ENCODE measurements at places on chromosomes 2 and 18.

- no peak for DNase-seq
Observed at GRCh38 chr18:27609221-27609620, 424.1 kb upstream of the CHST9 start.

DNA sequence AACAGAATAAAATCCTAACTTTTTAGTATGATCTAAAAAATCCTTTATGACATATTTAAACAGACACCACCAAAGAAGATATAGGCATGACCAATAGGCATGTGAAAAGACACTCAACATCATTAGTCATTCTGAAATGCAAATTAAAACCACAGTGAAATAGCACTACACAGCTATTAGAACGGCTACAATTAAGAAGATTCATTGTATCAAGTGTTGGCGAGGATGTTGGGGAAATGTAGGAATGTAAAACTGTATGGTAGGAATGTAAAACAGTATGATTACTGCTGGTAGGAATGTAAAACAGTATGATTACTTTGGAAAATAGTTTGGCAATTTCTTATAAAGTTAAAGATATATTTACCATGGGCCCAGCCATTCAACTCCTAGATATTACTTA, 253.3 kb upstream of the TCF4 start:
- no peak for DNase-seq

DNA sequence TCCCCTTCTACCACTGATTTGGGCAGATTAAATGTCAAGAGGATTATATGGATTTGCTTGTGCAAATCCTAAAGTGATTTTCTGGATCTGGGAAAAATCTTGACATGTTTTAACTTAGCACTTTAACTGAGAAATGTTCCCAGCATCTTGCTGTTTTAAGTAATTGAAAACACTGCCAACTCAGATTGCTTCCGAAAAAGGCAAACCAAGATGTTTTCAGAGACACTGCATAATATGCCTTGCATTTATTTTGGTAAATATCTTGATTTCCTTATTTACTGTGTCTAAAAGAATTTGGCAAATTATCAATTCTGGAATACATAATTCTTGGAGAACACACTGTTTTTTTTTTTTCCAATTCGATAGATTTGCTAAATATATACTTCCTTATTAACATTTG, 385.0 kb upstream of the FAM98A start:
- DNase-seq: no peak

DNA sequence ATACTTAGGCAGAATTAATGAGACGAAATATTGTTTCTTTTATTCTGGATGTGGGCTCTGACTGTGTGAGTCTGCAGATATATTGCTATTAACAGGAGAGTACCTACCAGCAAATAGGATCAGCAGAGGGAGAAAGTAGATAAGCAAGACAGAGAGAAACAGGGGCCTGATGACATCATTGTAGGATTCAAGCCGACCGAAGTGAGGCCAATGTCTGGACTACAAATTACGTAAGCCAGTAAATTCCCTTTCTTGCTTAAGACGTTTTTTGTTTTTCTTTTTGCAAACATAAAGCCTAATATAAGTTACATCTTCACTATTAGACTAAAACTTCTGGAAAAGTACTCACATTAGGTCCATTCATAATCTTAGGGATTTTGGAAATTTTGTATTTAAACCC, 21.4 kb upstream of the PTPRM start:
- DNase-seq: no peak

DNA sequence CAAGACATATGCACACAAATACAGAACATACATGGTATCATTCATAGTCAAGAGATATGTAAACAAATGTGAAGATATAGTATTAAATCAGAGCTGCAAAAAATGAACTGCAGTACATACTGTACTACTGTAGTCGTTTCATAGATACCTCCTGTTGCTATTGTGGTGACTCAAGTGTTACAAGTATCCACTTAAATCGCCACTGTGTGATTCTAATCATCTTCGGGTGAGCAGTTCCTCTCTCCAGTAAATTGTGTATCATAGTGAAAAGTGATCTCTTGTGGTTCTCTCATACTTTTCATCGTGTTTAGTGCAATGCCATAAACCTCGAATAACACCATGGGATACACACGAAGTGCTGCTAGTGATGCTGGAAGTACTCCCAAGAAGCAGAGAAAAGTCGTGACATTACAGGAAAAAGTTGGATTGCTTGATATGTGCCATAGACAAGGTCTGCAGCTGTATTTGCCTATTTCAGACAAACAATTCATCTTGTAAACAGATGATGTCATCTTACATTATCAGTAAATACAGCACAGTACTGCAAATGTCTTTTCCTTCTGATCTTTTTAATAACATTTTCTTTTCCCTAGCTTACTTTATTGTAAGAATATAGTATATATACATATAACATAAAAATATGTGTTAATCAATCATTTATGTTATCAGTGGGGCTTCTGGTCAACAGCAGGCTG, 222.2 kb downstream of the BCL11A start:
- no peak for DNase-seq

- DNase-seq: no peak
Observed at GRCh38 chr2:88874063-88874657, 182.7 kb downstream of the RPIA start.

DNA sequence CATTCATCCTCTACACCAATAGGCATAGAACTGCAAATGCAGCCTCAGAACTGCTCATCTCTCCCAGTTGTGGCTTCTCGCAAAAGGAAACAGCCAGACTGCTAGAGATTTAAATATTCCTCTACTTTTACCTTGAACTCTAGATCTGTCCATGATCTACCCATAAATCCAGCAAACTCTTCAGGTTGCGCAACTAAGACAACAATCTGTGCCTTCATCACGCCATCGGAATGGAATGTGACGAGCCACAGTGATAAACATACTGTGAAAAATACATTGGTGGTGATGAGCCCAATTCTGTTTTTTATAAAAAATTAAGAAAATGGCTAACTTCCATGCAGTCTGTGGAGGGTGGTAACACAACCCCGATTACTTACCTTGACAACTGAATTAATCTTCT, 626.7 kb downstream of the LRRTM4 start:
- no peak for DNase-seq

DNA sequence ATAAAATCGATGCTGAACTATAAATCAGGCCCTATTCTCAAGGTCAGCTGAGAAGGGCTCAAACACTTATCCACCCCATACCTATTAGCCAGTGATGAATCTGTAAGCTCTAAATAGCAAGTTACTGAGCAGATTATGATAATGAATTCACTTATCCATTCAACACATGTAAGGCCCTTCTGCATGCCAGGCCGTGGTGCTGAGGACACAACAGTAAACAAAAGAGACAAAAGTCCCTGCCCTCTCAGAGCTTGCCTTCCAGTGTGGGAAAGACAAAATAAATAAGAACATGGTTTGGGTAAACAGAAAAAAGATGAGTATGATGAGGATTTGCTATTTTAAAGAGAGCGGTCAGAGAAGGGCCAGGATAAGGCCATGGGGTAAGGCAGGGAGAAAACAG, 11.7 kb downstream of the TTC32 start:
- DNase-seq: no peak

GRCh38 chr2:102826904-102827303, 65.1 kb downstream of the TMEM182 start:
- DNase-seq: no peak

DNA sequence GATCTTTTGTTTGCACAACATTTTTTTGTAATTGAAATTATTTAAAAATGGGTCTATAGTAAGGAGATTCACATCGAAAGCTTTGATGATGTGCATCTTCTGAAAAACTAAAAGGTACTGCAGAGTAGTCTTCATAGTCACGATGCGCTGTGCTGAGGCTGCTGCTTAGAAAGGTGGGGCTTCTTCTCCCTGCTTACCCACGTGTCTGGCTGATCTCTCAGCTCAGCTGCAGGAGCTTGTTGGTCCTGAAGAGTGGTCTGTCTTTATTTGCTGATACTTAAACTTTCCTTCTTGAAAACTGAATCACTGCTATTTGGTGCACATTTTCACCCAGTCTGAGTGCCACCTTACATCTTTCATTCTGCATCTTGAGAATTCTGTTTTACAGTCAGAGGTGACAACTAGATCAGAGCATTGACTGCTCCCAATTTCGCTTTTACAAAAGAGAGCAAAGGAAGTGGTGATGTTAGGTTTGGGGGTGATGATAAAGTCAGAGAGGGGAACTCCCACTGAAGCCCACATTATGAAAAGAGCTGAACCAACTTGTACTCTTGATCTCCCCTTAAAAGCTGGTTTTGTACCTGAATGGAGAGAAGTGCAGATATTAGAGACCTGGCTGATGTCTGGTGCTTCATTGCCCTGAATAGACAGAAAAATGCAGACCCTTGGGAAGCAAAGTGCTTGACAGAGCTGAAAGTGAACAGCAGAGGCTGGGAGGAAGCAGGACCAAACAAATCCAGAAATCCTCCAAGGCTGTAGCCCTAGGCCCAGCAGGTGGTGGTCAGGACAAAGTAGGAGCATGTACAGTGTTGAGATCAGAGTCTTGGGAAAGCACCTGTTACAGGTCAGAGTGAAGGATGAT, 984.5 kb downstream of the TSN start:
- DNase-seq: no peak

DNA sequence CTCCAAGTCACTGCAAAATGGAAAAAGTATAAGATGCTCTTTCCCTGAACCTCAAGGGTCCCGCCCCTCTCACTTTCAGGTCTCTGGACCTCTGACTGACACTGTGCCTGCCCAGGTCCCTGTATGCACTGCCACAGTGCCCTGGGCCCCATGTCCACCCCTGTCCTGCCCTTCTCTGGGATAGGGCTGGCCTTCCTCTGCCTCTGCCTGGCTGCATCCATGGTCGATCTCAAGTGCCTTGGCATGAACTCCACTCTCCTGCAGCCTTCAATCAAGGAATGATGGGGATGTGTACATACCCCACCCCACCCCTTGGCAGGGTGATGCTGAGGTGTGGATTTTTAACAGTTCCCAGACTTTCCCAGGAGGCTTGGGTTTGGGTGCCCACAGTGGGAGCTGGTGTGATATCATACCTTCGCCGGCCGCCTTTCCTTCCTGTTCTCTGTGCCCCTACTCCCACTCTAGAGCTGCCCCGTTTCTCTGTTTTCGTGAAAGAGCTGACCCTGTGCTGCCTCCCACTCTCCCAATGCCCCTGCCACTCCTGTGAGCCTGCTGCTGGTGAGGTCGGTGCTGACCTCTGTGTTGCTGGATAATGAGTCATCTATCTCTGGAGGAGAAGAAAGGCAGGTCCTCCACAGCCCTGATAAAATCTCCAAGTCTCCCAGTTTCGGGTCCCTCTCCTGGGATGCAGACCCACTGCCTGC, 18.9 kb downstream of the PTPN18 start:
- no peak for DNase-seq

DNA sequence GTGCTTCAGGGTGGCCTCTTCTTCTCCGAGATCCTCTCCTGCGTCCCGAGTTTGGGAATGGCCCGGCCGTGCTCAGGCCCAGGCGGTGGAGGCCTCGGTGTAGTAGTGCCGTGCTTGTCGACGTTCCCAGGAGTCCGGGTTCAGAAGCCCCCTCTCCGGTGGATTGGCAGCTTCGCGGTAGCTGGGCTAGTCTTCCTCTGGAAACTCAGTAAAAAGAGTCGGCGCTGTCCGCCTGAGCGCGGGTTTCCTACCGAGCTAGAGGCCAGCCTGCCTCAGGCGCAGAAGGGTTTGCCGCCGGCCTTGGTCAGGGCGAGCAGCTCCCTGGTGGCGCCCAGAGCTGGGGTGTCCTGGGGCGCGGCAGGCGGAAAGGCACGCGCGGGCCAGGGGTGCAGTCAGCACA, 3.2 kb downstream of the RALBP1 start:
- no peak for DNase-seq

- DNase-seq: no peak
Observed at GRCh38 chr2:127014630-127015029, 92.3 kb downstream of the BIN1 start.

- DNase-seq: no peak
Observed at GRCh38 chr2:29475499-29475898, 360.3 kb downstream of the CLIP4 start.

- DNase-seq: no peak
Observed at GRCh38 chr2:100978582-100979191, 23.4 kb upstream of the RPL31 start.

GRCh38 chr2:10909050-10909995, 2.4 kb upstream of the KCNF1 start:
- no peak for DNase-seq

DNA sequence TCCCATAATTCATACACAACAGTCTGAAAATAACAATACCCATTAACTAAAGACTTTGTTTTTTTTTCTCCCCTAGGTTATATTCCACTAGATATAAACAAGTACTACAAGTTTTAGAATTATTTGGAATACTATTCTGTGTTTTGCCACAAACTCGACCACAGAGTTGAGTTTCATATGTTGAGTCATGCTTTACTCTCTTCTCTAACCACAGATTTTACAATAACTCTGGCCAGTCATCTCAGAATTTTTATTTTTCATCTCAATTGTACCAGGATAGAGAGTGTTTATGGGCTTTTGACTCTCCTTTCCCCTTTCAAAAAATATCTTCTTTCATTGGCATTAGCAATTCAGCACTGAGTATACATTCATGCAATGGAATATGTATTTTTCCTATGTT, 348.7 kb upstream of the GALNT5 start:
- no peak for DNase-seq

DNA sequence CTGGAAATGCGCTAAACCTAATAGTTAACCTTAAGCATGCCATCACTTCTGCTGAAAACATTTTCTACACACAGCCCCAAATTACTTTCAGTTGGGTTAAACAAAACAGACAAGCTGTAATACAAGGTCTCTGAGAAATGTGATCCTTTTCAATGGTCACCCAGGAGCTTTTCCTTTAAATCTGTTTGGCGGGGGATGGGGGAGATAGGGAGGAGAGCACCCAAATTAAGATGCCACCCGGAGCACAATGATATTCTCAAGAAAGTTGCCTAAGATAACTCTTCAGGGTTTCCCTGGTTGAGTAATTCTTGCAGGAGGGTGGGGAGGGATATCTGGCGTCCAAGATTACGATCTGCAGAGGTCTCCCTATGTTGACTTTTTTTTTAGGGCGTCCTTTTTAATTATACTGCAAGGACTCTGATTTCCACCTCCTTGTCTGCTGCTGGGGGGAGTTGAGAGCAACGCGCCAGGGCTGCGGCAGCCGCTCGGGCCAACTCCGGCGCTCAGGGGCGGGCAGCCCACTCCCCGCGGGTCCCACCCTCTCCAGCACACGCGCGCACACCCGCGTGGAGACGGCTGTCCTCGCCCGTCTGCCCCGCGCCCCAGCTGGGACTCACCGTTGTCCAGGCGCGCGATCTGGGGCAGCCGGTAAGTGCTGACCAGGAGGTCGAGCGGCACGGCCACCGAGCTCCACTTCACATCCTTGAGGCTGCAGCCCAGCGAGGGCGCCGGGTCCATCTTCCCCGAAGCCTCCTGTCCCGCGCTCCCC, 807 bp downstream of the GAREM1 start:
- DNase-seq: no peak

DNA sequence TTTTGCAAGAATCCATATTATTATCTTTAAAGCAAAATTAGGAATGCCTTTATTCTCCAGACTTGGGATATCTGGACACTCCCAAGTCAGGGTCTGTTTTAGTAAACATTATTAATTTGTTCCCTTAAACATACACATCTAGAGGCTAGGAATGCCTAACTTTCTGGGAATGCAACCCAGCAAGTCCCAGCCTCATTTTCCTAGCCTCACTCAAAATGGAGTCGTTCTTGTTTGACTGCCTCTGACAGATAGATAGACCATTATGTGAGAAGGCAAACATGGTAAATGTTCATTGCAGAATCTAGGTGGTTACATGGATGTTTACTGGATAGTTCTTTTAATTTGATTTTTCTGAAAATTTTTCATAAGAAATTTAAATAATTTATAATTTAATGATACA, 270.1 kb upstream of the STON1 start:
- no peak for DNase-seq

Measured in cortex of kidney (tissue), 1 donor.